Activated CD4-positive, alpha-beta T cell treated with anti-CD3 and anti-CD28 coated beads for 36 hours (primary cell): ENCODE measurements at places on chromosomes 13 and 19. TPM values are rescaled to one million over a fixed set of nuclear protein-coding genes. Genes with fewer than 3 reads are reported as not detected.

GRCh38 chr13:30915691-30916541 lies 9.8 kb downstream of the MEDAG start:
- H3K4me3 ChIP-seq: no peak overlapping the region
- H3K27me3 ChIP-seq: peaks cover 44% of the 10 kb centered on the region

- no peaks in the 10 kb centered on the region for H3K36me3 ChIP-seq
- peak; percentile 46 for DNase-seq
- H3K4me1 ChIP-seq: peaks cover 69% of the 10 kb centered on the region
- H3K27ac ChIP-seq: peak overlapping the region; percentile 80
- H3K27me3 ChIP-seq: no peaks in the 10 kb centered on the region
Observed at GRCh38 chr13:74128156-74128767, 5.9 kb downstream of the KLF12 start.

GRCh38 chr13:41561170-41561569 lies 103.8 kb downstream of the RGCC start:
- no peak for DNase-seq
- H3K4me3 ChIP-seq: no peak overlapping the region
- H3K36me3 ChIP-seq: peaks cover 2% of the 10 kb centered on the region
- H3K4me1 ChIP-seq: peaks cover 20% of the 10 kb centered on the region

DNA sequence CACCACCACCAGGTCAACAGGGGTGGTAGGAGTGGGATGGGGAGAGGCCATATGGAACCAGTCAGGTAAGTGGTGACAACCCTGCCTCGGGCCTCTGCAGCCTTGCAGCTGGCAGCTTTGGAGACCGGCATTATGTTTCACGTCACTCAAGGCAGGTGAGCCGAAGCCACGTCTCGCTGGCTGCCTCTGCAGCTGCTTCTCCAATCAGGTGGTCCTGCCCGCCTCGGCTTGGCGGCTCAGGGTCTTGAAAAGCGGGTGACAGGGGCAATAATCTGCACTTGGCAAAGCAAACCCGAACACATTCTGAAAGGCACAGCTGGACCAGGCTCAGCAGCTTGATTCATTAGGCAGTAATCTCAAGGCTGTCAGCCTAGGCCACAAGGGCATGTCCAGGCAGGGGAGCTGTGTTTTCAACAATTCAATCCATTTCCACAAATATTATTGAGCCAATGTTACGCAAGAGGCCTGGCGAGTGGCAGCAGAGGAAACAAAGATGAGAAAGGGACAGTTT lies 77.4 kb upstream of the PCDH8 start:
- no peaks in the 10 kb centered on the region for H3K36me3 ChIP-seq
- no peak overlapping the region for H3K27ac ChIP-seq
- peaks cover 4% of the 10 kb centered on the region for H3K27me3 ChIP-seq
- H3K4me1 ChIP-seq: no peaks in the 10 kb centered on the region
- no peak for DNase-seq

DNA sequence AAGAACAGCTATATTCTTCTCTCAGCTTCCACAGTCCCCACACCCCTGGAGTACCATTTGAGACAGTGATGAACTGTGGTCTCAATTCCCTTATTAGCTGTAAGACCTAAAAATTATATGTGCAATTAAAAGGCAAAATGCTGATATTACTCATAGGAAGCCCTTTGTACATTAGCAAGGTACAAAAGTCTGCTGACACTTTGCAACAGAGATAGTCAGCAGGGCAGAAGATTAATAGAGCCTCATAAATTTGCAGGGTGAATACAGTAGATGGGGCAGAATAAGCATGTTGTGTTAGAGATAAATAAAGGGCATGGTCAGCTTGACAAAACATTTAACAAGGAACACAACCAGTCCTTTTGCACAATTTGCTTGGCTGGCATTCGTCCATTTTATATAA lies 210.0 kb upstream of the OBI1 start:
- no peak overlapping the region for H3K27ac ChIP-seq
- H3K36me3 ChIP-seq: no peaks in the 10 kb centered on the region
- H3K27me3 ChIP-seq: peaks cover 4% of the 10 kb centered on the region
- H3K4me1 ChIP-seq: no peaks in the 10 kb centered on the region

Gene FCER2
- 2.6 TPM for total RNA-seq

Gene ANKRD24
- 1.3 TPM for total RNA-seq

Gene SULT2A1
- total RNA-seq: not detected

DNA sequence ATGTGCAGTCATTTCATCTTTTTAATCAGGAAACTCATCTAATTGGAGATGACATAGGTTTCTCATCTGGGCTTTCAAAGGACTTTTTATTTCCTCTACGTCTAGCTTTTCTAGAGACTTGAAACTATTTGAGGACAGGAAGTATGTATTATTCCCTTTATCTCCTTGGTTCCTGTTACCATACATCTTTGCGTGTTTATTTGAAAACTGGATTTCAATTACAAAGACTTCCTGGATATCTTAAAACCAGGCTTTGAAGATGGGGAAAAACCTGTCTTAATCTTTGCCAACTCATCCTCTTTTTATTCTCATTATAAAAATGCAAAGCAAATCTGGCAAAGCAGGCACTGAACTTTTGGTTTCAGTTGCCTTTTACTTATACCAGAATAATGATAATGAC lies 130.5 kb downstream of the LMO7 start:
- no peaks in the 10 kb centered on the region for H3K27me3 ChIP-seq
- H3K27ac ChIP-seq: peak overlapping the region; percentile 39
